Activated naive CD4-positive, alpha-beta T cell treated with anti-CD3 and anti-CD28 coated beads, Interleukin-2, amount 50 U/mL, for 72 hours (primary cell): ENCODE measurements at places on chromosomes 6 and 20.

- no peak for DNase-seq
Observed at GRCh38 chr20:41304002-41304401, 13.5 kb downstream of the ZHX3 start.

- DNase-seq, result no peak
Observed at GRCh38 chr6:12174878-12175277, 115.3 kb upstream of the EDN1 start.

- no peak for DNase-seq
Observed at GRCh38 chr20:13929836-13930235, 60.6 kb downstream of the SEL1L2 start.

- no peak for DNase-seq
Observed at GRCh38 chr6:31575952-31576685, 754 bp downstream of the TNF start.

- DNase-seq, result no peak
Observed at GRCh38 chr6:7042056-7042653, 65.6 kb upstream of the RREB1 start.

DNA sequence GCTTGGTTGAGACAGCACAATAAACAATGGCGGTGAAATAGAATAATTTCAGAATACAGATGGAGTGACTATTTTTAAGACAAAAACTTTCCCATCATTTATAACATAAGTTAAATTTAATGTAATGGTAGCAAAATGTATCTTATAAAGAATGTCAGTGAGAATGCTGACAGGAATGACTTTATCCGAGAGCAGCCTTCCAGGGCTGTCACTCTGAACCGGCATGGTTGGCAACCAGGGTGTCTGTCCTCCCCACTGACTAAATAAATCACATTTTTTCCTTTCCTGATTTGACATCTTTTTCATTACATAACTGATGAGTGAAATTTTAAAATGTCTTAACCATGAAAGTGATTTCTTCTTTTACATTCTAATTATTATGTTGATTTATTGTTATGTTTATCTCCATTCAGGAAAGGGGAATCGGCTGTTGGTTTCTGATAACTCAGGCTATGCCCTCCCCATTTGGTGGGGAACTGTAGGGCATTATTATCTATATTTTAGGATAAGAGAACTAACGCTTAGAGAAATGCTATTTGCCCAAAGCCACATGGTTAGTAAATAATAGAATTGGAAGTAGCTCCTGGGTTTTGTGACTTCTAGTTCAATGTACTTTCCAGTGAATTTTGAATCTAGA is 109.2 kb upstream of the OGFRL1 start:
- DNase-seq, result no peak

DNA sequence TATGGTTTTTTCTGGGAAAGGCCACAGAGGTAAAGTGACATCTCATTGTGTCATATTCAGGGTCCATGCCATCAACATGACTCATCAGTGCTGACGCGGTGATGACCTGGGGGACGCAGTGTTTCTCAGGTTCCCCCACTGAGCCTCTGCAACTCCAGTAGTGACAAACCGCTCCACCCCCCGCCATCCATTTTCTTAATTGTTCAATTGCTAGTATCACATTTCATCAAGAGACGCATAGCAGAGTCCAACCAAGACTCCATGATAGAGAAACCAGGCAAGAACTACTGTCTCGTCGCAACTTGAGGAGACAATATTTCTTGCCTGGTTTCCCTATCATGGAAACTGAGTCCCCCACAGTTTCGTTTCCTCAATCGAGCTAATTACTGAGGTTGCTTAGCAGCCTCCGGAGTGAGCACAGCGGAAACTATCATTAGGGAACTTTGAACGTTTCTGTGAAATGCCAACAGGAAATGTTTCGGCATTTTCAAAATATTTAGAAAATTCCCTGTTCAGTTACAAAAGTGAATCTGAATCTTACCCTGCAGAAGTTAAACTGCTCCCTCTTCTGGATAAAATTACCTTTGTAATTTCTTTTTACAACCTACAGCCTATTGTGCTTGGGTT is 12.2 kb upstream of the SERPINB1 start:
- peak; percentile 67 for DNase-seq

DNA sequence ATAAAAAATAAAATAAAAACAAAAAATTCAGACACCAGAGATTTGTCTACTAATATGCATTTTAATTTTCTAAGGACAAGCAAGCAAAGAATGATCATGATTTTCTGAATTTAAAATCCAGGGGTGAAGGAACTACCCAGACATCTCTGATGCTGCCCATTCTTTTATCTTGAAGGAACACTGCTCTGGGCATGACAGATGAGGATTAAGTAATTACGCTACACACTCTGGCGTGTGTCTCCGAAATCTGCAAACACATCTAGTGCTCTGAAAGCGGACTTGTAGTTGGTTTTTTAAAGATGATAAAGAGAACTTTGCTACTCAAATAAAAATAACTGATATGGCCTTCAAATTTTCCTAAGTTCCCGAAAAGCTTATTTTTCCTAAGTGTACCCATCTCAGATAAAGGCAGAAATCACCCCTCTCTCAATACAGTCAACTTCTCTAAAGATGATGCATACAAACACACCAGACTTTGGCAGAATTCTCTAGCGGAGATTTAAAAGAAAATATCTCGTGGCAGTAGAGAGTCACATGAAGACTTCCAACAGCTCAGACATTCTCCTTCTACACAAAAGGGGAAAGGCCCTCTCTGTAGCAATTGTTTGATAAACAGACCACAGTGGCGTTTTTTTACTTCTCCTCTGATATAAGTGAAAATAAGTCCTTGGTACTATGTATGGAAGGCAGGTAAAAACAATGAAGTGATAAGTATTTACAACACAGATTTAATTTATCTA is 133.8 kb downstream of the BACH2 start:
- DNase-seq, result no peak

- no peak for DNase-seq
Observed at GRCh38 chr20:11234608-11235007, 560.8 kb upstream of the JAG1 start.

DNA sequence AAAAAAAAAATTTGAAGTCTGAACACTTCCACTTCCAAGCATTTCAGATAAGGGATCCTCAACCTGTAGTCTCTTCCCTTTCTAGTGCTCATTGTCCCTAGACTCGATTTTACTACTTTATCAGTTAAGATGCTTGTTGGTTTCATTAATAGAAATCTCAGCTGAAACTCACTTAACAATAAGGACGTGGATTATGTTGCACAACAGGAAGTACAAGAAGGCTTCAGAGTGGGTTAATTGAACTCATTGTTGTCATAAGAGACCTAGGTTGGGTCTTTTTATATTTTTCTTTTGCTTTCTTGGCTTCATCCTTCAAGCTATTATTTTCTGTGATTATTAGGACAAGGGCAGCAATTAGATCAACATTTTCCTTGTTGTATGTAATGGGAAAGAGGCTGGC is 175.2 kb downstream of the CDKAL1 start:
- no peak for DNase-seq

GRCh38 chr20:60125513-60125912 is 167.3 kb downstream of the CDH26 start:
- no peak for DNase-seq

DNA sequence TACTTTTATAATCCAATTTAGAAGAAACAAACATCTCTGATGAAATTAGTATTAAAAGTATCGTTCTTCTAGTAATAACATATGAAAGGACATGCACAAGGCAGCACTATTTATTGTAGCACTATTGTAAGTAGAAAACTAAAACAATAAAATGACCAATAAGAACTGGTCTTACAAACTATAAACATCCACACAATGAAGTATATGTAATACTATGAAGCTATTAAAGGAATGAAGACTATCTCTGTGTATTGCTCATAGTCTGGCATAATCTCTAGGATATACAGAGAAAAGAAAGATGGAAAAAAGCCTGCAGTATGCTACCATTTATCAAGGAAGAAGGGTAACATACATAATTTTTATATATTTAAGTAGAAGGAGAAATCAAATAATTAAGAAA is 16.7 kb downstream of the LCA5 start:
- DNase-seq, result no peak

GRCh38 chr6:159376516-159377158 is 207.4 kb downstream of the FNDC1 start:
- no peak for DNase-seq

DNA sequence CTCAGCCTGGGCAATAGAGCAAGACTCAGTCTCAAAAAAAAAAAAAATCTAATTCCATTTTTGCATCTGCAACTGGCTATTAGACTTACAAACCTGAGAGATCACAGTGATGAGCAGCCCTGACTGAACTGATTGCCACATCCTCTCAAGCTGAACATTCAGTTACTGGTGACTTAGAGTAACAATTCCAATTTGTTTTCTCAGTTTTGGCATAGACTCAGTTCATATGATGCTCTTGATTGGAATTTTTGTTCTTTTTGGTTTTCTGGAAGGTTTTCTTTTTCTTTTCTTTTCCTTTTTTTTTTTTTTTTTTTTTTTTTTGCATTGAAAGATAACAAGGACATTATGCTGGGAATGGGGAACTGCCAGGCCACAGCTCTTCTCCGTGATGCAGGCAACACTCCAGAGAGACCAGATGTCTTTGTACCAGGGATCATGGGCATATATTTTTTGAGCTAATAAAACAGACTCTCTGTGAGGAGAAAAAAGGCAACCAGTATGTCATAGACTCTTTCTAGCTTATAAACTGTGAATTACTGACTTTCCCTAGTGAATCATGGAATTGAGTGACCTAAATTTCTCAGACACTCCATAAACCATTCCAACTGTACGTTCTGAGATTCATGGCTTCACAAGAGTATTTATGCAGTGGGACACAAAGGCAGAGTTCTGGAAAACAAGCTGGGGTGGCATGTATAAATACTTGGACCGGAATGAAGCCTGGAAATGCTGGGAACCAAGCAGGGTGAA is 86.0 kb upstream of the SLC2A12 start:
- no peak for DNase-seq

GRCh38 chr6:46517202-46517601 is 26.0 kb upstream of the RCAN2 start:
- DNase-seq, result no peak

DNA sequence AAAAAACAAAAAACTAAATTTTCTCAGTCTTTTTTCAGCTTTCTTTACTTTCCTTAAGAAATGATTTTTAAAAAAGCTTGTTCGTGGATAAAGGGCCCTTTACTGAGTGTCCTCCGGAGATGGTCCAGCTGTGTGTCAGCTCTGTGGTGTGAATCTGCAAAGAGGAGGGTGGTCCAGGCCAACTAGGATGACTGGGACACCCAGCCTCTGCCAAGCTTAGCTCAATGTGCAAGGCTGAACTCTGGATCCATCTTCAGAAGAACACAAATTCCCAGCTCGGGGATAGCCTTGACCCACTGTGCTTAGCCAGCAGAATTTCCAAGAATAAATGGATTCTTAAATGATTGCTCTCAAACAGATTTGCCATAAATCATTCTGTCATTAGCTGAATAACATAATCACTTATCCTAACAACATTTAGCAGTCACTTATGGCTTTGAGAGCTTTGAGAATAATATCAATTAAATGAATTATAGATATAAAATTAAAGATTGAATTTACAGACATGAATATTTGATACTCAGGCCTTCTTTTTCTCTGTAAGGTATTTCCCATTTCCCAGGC is 14.2 kb upstream of the CALHM5 start:
- DNase-seq, result no peak

GRCh38 chr6:65999288-65999791 is 292.3 kb upstream of the EYS start:
- no peak for DNase-seq

GRCh38 chr6:20301256-20301655 is 89.0 kb upstream of the MBOAT1 start:
- DNase-seq, result no peak

DNA sequence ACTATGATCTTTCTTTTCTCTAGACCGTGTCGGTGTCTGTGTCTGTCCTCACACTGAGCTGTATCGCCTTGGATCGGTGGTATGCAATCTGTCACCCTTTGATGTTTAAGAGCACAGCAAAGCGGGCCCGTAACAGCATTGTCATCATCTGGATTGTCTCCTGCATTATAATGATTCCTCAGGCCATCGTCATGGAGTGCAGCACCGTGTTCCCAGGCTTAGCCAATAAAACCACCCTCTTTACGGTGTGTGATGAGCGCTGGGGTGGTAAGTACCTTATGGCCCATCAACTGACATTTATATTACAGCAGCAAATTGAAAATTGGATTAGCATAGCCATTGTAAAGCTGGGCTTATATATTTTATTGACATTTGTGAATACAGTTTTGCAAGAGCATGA is 72.2 kb upstream of the GFRAL start:
- no peak for DNase-seq

- DNase-seq, result no peak
Observed at GRCh38 chr6:26604026-26604425, 7.3 kb downstream of the ABT1 start.
